ENCODE measurements at places on chromosomes 3 and 15. TPM values are rescaled to one million over a fixed set of nuclear protein-coding genes. Genes with fewer than 3 reads are reported as not detected.
A peak's percentile ranks its signal among the peaks of the same experiment; 100 is the strongest.

- H3K27ac ChIP-seq: no peak overlapping the region
- no peak for DNase-seq
- peaks cover 6% of the 10 kb centered on the region for H3K27me3 ChIP-seq
- no peaks in the 10 kb centered on the region for H3K36me3 ChIP-seq
These were observed 42.9 kb upstream of the NEO1 start for GRCh38 chr15:73009066-73010056.

- no peak overlapping the region for H3K4me3 ChIP-seq
- no peak overlapping the region for H3K27ac ChIP-seq
- H3K27me3 ChIP-seq: no peaks in the 10 kb centered on the region
- peak; percentile 53 for DNase-seq
- no peaks in the 10 kb centered on the region for H3K36me3 ChIP-seq
- no peaks in the 10 kb centered on the region for H3K4me1 ChIP-seq
These were observed 6.7 kb upstream of the TMPRSS7 start for GRCh38 chr3:112027826-112028225.

DNA sequence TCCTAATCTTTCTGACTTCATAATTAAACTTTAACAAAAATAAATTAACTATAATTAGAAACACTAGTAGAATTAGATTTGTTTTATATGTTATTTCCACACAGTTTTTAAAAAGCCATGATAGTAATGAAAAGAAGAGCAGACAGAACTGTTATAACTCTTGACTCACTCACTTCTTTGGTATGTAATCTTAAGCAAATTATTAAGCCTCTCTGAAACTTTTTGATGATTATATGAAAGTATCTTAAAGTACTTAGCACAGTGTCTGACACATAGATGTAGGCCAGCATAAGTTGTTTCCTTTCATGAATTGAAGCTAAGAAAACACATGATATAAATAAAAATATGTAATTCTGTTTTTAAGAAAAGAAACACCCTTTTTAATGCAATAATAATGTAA is 123.6 kb upstream of the MLF1 start:
- H3K4me1 ChIP-seq: no peaks in the 10 kb centered on the region
- DNase-seq: no peak
- H3K27ac ChIP-seq: no peak overlapping the region

DNA sequence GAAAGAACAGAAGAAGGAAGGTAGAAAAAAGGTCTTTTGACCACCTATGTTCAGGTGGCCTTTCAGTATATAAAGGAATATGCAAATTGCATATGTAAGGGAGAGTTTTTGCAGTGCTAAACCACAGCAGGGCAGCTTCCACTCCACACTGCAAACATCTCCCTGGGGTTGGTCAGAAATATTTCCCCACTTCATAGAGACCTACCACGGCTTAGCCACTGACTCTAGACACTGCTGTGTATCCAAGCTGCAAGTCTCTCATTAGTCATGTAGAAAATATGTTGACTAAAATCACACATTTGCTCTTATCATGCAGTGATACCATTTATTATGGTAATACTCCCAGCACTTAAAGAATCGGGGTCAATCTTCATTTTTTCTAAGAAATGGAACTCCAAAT is 214.9 kb upstream of the NR2F2 start:
- H3K36me3 ChIP-seq: no peaks in the 10 kb centered on the region
- H3K27me3 ChIP-seq: no peaks in the 10 kb centered on the region
- no peak overlapping the region for H3K27ac ChIP-seq
- H3K4me1 ChIP-seq: no peaks in the 10 kb centered on the region

- no peaks in the 10 kb centered on the region for H3K27me3 ChIP-seq
- H3K4me1 ChIP-seq: peaks cover 33% of the 10 kb centered on the region
- H3K36me3 ChIP-seq: no peaks in the 10 kb centered on the region
- H3K4me3 ChIP-seq: no peak overlapping the region
These were observed 5.0 kb upstream of the IL17RC start for GRCh38 chr3:9911863-9912262.

DNA sequence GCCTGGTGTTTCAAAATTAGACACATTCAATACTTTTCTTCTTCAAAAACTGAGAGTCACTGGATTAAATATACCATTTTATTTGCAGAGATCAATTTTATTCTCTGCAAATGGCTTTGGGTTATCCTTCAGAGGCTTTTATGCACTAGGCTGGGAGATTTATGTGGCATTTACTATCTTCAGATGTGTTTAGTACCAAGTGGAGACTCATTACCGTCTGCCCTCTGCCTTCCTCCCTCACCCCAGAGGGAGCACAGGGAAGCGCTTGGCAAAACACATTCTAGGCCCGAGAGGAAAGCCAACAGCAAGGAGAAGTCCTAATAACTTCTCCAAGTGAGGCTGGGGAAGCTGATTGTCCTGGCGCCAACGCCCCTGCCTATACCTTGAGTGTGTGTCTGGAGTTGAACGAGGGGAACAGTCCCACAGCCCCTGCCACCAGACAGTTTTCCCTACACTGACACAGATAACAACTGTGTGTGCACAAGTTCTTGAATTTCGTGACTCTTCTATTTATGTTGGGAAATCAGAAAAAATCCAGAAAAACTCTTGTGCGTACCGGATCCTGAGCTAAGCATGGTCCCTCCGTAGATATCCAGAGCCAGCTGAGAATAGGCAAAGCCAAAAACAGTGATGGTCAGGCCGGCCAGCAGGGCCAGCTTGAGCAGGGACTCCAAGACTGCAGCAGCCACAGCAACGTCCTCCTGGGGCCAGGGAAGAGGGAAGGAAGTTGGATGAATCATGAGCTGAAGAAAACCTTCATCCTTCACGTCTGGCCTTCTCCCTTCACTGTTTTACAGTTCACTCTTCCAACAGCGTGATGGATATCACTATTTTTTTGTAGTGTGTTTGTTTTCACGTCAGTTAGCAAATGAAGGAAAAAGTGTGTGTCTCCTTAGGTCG is 26.6 kb downstream of the RFT1 start:
- no peak for DNase-seq
- peaks cover 3% of the 10 kb centered on the region for H3K4me1 ChIP-seq
- H3K27me3 ChIP-seq: no peaks in the 10 kb centered on the region
- H3K4me3 ChIP-seq: no peak overlapping the region

DNA sequence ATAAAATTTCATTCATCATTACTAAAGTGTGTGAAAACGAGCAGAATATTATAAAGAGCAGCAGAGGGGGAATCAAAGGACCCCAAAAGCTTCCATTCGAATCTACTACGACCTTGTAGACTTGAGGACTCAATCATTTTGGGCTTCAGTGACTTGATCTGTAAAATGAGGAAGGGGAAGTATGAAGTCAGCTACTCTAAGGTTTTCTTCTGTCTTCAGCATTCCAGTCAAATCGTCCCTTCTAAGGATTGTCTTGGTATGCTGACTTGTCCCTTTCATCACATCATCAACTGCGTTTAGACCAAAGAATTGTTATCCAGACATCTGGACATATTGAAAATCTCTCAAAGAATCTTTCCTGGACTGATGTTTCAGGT is 44.8 kb downstream of the PLD1 start:
- no peak overlapping the region for H3K27ac ChIP-seq
- H3K27me3 ChIP-seq: no peaks in the 10 kb centered on the region
- no peak for DNase-seq
- no peaks in the 10 kb centered on the region for H3K36me3 ChIP-seq
- H3K4me1 ChIP-seq: peaks cover 39% of the 10 kb centered on the region

GRCh38 chr15:46461416-46461815 is 826.6 kb downstream of the SQOR start:
- no peak overlapping the region for H3K27ac ChIP-seq
- no peaks in the 10 kb centered on the region for H3K27me3 ChIP-seq
- no peaks in the 10 kb centered on the region for H3K4me1 ChIP-seq
- DNase-seq: no peak
- no peak overlapping the region for H3K4me3 ChIP-seq

- peaks cover 58% of the 10 kb centered on the region for H3K4me1 ChIP-seq
- DNase-seq: no peak
- no peak overlapping the region for H3K4me3 ChIP-seq
- H3K27me3 ChIP-seq: no peaks in the 10 kb centered on the region
- H3K27ac ChIP-seq: peak overlapping the region; percentile 7
- no peaks in the 10 kb centered on the region for H3K36me3 ChIP-seq
These were observed 12.2 kb downstream of the SEMA3G start for GRCh38 chr3:52432691-52433141.

- H3K36me3 ChIP-seq: no peaks in the 10 kb centered on the region
- no peak for DNase-seq
- no peaks in the 10 kb centered on the region for H3K4me1 ChIP-seq
These were observed 191.6 kb downstream of the GAP43 start for GRCh38 chr3:115814778-115815380.

DNA sequence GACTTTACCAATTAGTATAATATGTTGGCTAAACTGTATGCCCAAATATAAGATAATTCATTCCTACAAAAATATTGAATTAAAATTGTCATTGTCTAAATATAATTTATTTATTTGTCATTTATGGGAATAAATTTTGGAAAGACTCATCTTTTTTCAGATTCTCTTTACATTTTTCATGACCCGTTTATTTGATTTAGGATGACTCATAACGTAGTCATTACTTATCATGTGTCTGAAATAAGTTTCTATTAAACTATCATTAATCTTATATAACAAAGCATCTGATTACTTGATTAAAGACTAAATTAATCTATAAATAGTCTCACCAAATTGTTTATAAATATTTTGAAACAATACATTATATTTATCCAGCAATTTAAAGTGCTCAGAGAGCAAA is 516.6 kb downstream of the CADM2 start:
- no peak overlapping the region for H3K4me3 ChIP-seq
- H3K27ac ChIP-seq: no peak overlapping the region
- no peaks in the 10 kb centered on the region for H3K36me3 ChIP-seq
- no peaks in the 10 kb centered on the region for H3K27me3 ChIP-seq
- no peaks in the 10 kb centered on the region for H3K4me1 ChIP-seq

GRCh38 chr15:33194237-33194636 is 277 bp downstream of the FMN1 start:
- peaks cover 12% of the 10 kb centered on the region for H3K4me1 ChIP-seq
- DNase-seq: no peak
- peak overlapping the region; percentile 57 for H3K4me3 ChIP-seq
- H3K27ac ChIP-seq: no peak overlapping the region

Gene ZNF717
- total RNA-seq: 6.3 TPM

Gene LXN
- 8.3 TPM for total RNA-seq

Gene GOLGA6A
- total RNA-seq: not detected

Gene GOLGA8R
- 2.5 TPM for total RNA-seq

Gene USP13
- total RNA-seq: 15.1 TPM

All from esophagus muscularis mucosa (tissue), 4 donors.